Cardiac muscle cell (in vitro differentiated cells and primary cell): ENCODE measurements at places on chromosomes 1 and 21. TPM values are rescaled to one million over a fixed set of nuclear protein-coding genes. Genes with fewer than 3 reads are reported as not detected.

DNA sequence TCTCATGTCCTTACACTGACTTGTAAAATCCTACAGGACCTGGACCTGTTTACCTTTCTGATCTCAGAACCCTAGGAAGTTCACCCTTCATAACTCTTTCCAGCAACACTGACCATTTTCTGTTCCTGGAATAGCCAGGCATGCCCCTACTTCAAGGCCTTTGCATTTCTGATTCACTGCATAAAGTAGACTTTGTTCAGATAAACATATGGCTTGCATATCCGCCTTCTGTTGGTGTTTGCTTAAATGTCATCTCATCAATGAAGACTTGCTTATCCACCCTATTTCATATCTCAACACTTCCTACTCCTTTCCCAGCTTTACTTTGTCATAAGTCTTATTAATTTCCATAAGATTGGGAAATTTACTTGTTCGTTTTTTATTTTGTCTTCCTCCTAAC, 57.4 kb downstream of the HSPA13 start:
- DNase-seq, result no peak

- DNase-seq, result no peak
Measured at GRCh38 chr1:69256036-69256435, 311.7 kb upstream of the LRRC7 start.

DNA sequence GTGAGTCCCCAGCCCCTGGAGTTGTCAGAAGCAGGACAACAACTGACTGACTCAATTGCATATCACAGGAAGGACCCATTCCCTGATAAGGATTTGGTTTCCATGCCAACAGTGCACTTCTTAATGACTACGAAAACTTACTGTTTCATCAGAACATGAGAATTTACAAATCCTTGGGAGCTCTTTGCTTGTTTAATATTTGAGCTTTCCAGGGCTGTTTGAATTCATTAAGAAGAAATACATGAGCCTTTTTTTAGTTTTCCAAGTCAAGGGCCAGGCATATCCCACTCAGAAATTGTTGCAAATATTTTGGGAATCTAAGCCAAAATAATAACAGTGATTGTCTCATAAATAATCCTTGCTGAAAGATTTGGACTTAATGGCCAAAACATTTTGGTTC, 27.2 kb upstream of the COL24A1 start:
- peak; percentile 66 for DNase-seq

DNA sequence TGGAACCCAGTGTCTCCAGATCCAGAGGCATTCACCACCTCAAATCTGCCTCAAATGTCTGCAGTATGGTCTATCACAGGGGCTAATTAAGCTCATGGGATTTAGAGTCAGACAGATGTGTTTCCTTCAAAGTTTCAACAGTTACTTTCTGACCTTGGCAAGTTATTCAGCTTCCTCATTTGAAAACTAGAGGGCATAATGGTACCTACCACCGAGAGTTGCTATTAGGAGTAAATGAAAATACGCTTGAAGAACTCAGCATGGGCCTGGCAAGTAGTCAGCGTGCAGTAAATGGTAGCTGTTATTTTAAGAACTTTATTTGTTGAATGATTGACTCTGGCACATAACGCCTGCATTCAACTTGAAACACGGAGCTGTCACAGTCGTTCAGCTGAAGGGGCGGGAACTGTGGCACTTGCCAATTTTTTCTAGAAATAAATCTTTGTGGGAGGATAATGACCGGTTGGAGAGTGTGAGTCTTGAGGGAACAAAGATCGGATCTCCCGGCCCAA, 1.2 kb upstream of the CAP1 start:
- DNase-seq, result no peak

DNA sequence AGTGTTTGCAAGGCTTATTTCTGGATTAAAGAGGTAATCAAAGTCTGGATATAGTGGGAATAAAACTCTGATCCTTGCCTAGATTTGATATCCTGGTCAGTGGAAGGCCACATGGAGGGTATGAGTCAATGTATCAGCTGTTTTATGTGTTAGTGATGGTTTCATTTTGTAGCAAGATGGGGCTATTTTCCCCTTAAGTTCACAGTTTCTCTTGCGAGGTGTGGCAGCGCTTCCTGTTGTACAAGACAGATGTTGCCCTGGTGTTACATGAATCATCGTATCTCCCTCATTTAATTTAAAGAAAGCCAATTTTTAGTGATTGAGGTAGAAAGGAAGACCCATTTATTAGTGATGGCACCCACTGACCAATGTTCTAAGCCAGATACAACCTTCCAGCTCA, 220.2 kb downstream of the DUSP10 start:
- no peak for DNase-seq

GRCh38 chr1:221708987-221709386, 32.9 kb downstream of the DUSP10 start:
- no peak for DNase-seq

- peak; percentile 76 for DNase-seq
Measured at GRCh38 chr1:223845037-223845809, 524 bp downstream of the TP53BP2 start.

The VAV3 gene
- 0.86 and 1.2 TPM in 2 replicates for total RNA-seq

The GFI1 gene
- total RNA-seq, result 0.12 and 0.32 TPM in 2 replicates

The TNFRSF9 gene
- total RNA-seq, result 0.14 TPM in 1 of 2 replicates, not detected in the other

The SLC1A7 gene
- not detected in 2 replicates for total RNA-seq

The S100A12 gene
- total RNA-seq, result not detected in 2 replicates
